Osteocyte (in vitro differentiated cells): ENCODE measurements at places on chromosomes 11 and 22. TPM values are rescaled to one million over a fixed set of nuclear protein-coding genes. Genes with fewer than 3 reads are reported as not detected.

- peaks cover 12% of the 10 kb centered on the region for H3K4me1 ChIP-seq
- DNase-seq, result no peak
- peaks cover 2% of the 10 kb centered on the region for H3K27me3 ChIP-seq
- H3K4me3 ChIP-seq, result no peak overlapping the region
- H3K27ac ChIP-seq, result no peak overlapping the region
- H3K36me3 ChIP-seq, result no peaks in the 10 kb centered on the region
Measured at GRCh38 chr22:27679176-27679575, 122.4 kb downstream of the MN1 start.

DNA sequence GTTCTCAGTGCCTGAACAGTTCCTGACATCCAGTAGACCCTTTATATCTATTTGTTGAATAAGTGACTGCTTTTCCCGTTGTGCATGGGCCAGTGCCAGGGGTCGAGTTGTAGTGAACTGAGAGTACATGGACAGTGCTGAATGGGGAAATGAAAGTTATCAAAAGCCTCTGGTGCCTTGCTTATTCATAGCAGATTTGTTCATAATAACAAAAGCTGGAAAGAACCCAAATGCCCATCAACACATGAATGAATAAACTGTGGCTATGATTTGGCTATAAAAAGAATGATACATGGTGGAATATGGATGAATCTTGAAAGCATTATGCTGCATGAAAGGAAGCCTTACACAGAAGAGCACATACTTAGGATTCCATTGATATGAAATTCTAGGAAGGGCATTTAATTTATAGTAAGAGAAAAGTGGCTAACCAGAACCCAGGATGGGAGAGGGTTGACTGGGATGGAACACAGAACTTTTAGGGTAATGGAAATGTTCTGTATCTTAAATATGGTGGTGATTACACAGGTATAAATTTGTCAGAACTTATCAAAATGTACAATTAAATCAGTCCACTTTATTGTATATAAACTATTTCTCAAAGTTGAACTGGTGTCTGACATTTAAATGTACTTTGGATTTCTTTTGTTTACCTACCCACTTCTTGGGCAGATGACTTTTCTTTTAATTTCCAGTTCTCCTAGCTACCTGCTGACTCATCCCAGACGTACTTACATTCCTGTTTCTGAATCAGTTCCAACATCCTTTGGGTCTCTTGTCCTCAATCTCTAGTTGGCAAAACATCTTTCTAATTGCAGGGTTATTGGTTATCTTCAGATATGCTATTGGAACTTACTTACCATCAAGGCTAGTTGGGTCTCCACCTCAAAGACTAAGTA lies 42.8 kb downstream of the PACS1 start:
- H3K27me3 ChIP-seq, result no peaks in the 10 kb centered on the region
- no peak overlapping the region for H3K4me3 ChIP-seq
- peak; percentile 46 for DNase-seq
- H3K27ac ChIP-seq, result peak overlapping the region; percentile 81
- peaks cover 45% of the 10 kb centered on the region for H3K4me1 ChIP-seq

DNA sequence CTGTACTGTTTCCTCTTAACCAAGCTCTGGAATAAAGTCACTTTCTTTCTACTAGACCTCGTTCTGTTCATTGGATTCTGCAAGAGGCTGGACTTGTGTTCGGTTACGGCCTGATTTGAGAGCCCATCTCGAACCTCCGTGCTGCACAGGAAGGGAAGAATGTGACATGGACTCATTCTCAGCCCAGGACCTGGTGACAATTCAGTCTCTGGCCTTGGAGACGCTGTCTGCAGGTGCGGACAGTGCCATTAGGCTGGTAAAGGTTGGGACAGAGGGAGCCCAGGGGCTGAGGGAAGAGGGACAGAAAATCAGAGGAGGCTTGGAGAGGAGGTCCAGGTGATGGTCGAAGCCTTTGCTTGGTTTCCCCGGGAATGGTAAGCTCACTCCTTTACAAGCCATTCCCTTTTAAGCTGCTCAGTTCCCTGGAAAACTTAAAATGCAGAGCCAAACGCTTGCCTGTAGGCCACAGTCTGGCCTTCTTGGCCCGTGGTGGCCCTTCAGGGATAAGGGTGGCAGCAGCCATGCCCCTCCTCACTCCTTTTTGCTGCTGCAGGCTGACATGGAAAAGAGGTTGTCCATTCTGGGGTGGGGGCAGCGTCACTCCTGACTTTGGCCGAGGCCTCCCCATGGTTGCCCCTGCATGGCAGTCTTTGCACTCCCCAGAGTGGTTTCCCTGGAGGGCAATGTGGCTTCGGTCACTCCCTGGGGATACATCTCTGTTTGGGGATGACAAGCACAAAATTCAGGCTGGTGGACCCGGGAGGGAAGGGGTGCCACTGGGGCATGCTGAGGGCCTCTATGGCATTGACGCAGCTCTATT lies 52.3 kb downstream of the SHISAL1 start:
- no peaks in the 10 kb centered on the region for H3K4me1 ChIP-seq
- no peak overlapping the region for H3K27ac ChIP-seq
- peak; percentile 75 for DNase-seq
- H3K36me3 ChIP-seq, result no peaks in the 10 kb centered on the region

- peak overlapping the region; percentile 4 for H3K27ac ChIP-seq
- H3K4me3 ChIP-seq, result no peak overlapping the region
- peaks cover 21% of the 10 kb centered on the region for H3K4me1 ChIP-seq
- peaks cover 2% of the 10 kb centered on the region for H3K36me3 ChIP-seq
- no peaks in the 10 kb centered on the region for H3K27me3 ChIP-seq
Measured at GRCh38 chr22:31087744-31088215, 6.7 kb downstream of the SMTN start.

RTN4RL2 gene
- total RNA-seq, result 0.81 and 0.84 TPM in 2 replicates
